IMR-90 (cell line): ENCODE measurements at places on chromosomes 16 and 17.
A peak's percentile ranks its signal among the peaks of the same experiment; 100 is the strongest.

DNA sequence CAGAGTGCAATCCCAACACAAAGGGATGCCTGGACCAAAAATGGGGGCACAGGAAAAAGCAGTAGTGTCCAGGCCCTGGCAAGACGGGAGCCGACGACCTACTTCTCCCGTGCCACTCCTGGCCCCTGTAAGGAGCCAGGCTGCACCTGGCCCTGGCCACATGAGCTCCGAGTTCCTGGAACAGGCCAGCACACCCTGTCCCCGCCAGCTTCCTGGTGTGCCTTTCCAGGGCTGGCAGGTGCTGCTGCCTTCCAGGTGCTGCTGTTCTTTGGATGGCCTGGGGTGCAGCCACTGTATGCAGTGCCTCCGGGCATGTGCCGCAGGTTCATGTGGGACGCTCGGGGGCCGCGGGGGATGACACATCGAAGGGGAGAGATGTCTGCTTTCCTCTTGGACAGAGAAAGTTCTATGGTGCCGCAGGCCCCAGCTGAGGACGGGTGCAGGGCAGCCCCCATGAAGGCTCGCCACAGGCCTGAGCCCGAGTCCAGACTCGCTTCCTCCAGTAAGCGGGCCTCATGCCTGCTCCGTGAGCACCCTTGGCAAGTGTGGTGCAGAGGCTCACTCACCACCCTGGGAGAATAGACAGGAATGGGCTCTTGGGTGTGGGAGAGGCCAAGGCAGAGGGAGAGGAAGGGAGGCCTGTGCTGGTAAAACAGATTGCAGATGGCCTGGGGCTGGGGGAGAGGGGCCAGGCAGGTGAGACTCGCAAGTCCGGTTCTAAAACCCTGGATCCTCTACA is 54.7 kb upstream of the FASN start:
- H3K4me3 ChIP-seq, result no peak overlapping the region
- H3K4me1 ChIP-seq, result no peaks in the 10 kb centered on the region
- H3K27me3 ChIP-seq, result no peaks in the 10 kb centered on the region
- H3K36me3 ChIP-seq, result peaks cover 8% of the 10 kb centered on the region

GRCh38 chr17:37710344-37710886 is 34.4 kb downstream of the HNF1B start:
- DNase-seq, result peak; percentile 62
- H3K36me3 ChIP-seq, result no peaks in the 10 kb centered on the region
- peaks cover 9% of the 10 kb centered on the region for H3K27me3 ChIP-seq
- no peaks in the 10 kb centered on the region; the same call in 1 of the 2 replicates for H3K4me1 ChIP-seq
- no peak overlapping the region for H3K27ac ChIP-seq

DNA sequence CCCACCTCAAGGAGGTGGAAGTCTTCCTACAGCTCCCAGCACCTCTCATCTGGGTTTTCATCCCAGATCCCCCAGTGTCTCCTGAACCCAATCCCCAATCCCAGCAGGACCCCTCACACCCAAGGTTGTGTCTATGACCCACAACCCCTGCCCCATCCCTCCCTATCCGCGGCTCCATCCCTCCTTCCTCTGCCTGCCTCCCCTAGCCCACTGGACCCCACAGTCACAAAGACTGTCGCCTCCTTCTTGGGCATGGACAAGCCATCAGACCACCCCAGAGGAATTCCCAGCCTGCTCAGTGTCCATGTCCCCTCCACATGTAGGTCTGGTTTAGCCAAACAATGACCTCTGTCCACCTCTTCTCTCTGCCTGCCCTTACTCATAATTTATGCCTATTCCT is 12.3 kb downstream of the CES1 start:
- no peaks in the 10 kb centered on the region for H3K4me1 ChIP-seq
- no peak for DNase-seq
- H3K4me3 ChIP-seq, result no peak overlapping the region
- no peak overlapping the region for H3K27ac ChIP-seq
- H3K27me3 ChIP-seq, result no peaks in the 10 kb centered on the region
- no peaks in the 10 kb centered on the region for H3K36me3 ChIP-seq

DNA sequence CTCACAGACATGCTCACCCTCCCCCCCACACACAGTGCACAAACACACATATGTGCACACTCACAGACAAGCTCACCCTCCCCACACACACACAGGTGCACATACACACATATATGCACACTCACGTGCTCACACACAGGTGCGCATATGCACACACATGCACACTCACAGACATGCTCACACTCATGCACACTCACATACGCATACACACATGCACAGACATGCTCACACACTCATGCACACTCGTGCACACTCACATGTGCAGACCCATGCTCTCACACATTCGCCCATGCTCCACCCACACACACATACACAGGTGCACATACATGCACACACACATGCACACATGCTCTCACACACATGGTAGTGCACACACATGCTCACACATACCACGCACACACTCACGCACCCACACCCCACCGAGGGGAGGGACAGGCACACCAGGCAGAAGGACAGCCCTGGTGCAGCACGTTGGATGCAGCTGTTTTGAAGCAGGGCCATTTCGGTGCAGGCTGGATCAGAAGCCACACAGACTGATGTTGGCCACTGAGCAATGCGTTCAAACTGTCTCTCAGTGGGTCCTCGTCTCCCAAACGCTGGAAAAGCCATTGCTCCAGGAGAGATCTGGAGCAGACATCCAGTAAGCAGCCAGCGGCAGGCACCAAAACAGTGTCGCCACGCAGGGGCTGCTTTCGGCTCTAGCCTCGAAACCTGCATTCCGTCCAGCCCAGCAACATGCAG is 86.2 kb upstream of the ZNF469 start:
- no peak overlapping the region for H3K27ac ChIP-seq
- H3K4me3 ChIP-seq, result no peak overlapping the region
- no peaks in the 10 kb centered on the region for H3K27me3 ChIP-seq
- peaks cover 18% of the 10 kb centered on the region for H3K4me1 ChIP-seq
- H3K36me3 ChIP-seq, result no peaks in the 10 kb centered on the region

- no peak overlapping the region for H3K27ac ChIP-seq
- peaks cover 9% of the 10 kb centered on the region for H3K36me3 ChIP-seq
- DNase-seq, result no peak
- no peaks in the 10 kb centered on the region for H3K27me3 ChIP-seq
- no peak overlapping the region for H3K4me3 ChIP-seq
These were observed 41.1 kb upstream of the ERN1 start for GRCh38 chr17:64171041-64171440.

- no peak overlapping the region for H3K4me3 ChIP-seq
- no peak overlapping the region for H3K27ac ChIP-seq
- no peaks in the 10 kb centered on the region for H3K27me3 ChIP-seq
These were observed 15.4 kb downstream of the UBN1 start for GRCh38 chr16:4862639-4863038.

- no peak overlapping the region for H3K4me3 ChIP-seq
- peaks cover 10% of the 10 kb centered on the region; the same call in 1 of the 2 replicates for H3K27me3 ChIP-seq
- no peaks in the 10 kb centered on the region for H3K36me3 ChIP-seq
- DNase-seq, result no peak
These were observed 3.0 kb upstream of the WFIKKN2 start for GRCh38 chr17:50832267-50832863.

- DNase-seq, result no peak
- no peaks in the 10 kb centered on the region for H3K4me1 ChIP-seq
- H3K27me3 ChIP-seq, result peaks cover 11% of the 10 kb centered on the region
- no peaks in the 10 kb centered on the region for H3K36me3 ChIP-seq
- no peak overlapping the region for H3K27ac ChIP-seq
These were observed 20.6 kb upstream of the MAPT start for GRCh38 chr17:45873728-45874127.

DNA sequence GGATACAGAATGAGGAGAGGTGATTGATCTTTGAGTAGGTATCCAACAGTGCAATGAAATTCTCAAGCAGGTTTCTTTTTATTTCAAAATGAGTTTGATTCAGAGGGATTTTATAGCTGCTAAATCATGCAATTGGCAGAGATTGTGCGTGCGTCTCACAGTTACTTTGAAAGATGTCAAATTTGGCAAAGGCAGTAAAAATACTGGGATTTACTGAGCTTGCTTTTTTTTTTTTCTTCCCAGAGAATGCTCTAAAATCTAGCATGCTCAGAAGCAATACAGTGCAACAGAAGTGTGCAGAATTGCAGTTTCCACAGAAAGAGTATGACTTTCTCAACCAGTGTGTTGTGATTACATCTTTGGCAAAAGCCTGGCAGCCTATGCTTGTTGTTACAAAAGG is 410.7 kb upstream of the GOT2 start:
- no peak overlapping the region for H3K4me3 ChIP-seq
- H3K27ac ChIP-seq, result no peak overlapping the region
